ENCODE measurements at places on chromosomes 12 and 14. TPM values are rescaled to one million over a fixed set of nuclear protein-coding genes. Genes with fewer than 3 reads are reported as not detected.

Gene RASSF3
- total RNA-seq = 28.2 TPM

GRCh38 chr12:3313066-3313465 lies 177.9 kb upstream of the PRMT8 start:
- no peak for DNase-seq

Gene TAS2R8
- not detected for total RNA-seq

DNA sequence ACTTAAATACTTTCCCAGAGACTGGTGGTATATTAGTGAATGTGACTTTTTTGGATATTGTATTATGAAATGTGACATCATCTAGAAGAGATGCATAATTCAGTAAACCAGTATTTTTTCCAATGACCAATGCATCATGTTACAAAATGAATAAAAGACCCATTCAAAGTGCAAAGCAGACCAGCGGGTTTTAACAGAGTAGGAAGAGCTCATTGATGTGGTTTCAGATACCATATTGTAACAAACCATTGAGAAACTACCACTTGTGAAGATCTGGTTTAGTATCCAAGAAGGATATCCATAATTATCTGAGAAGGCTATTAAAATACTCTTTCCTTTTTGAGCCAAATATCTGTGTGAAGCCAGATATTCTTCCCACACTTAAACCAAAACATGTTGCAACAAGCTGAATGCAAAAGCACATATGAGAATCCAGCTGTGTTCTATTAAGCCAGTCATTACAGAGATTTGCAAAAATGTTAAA lies 47.7 kb downstream of the MVK start:
- no peak for DNase-seq

Gene CCDC196
- total RNA-seq = not detected

Gene MYG1
- 66.1 TPM for total RNA-seq

Gene ACSS3
- total RNA-seq = 3.6 TPM

- DNase-seq = no peak
Measured at GRCh38 chr14:34013721-34014060, 62.8 kb upstream of the EGLN3 start.

GRCh38 chr12:6340032-6340638 lies 1.7 kb downstream of the TNFRSF1A start:
- DNase-seq = no peak

- DNase-seq = no peak
Measured at GRCh38 chr12:48894271-48894670, 28.6 kb upstream of the RND1 start.

DNA sequence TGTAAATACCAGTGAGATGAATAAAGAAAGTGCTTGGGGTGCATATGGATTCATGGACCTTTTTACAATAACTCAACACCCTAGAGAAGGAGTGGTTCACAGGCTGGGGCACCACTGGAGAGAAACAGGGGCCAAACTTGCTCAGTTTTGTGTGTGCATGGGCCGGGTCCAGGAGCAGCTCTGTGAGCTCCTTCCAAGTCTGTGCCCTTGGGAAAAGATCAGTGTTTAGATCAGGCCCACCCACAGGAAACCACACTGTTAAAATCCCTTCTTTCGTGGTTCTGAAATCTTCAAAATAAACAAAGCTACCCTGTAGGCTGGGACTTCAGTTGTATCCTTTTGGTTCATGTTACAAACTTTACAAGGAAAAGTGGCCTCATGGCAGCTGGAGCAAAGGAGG lies 156.1 kb upstream of the TMEM260 start:
- DNase-seq = no peak

DNA sequence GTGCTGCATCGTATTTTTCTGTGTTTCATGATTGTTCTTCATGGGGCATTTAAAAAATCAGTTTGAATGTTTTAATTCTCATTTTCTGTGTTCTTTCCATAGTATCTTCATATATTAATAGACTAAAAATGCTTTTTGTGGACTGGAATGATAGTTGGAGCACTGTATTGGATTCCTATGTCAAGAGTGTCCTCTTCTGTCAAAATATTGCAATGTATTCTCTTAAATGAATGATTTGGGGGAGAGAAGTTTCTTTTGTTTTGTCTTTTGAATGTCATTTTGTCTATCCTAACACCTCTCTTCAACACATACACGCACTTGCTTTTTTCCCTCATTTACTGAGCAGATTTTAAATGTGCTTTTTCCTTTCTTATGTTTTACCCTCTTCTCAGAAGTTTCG lies 4.7 kb upstream of the EIF2S3B start:
- no peak for DNase-seq

DNA sequence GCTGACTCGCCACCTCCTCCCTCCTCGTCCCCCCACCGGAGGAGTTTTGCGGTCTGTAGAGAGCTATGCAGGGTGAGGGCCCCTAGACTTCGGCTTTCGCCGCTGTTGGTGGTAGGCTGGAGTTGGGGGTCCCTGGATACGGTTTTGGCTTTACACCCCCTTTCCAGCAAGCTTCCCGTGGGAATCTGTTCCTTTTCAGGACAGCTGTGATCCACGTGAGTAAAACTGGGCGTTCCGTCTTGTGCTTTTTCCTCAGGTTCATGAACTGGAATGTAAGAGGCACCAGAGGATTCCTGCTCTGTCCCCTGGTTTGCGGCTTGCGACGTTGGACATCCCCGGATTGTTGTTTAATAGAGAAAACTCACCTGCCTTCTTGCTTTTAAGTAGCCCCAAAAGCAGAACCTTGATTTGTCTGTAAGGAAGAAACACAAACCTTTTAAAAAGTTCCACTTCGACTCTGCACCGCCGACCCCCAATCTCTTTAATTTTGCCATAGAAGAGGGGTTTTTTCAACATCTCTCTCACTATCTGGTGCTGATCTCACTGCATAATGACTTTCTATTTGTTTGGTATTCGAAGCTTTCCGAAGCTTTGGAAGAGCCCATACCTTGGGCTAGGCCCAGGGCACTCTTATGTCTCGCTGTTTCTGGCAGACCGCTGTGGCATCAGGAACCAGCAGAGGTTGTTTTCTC lies 490 bp downstream of the PRORP start:
- no peak for DNase-seq

Gene BCL11B
- 2.6 TPM for total RNA-seq

GRCh38 chr12:104357421-104357952 lies 53.9 kb downstream of the EID3 start:
- DNase-seq = no peak

- peak; percentile 89 for DNase-seq
Measured at GRCh38 chr12:57726151-57726883, 12.2 kb downstream of the AGAP2 start.

GRCh38 chr14:89841851-89842250 lies 112.7 kb downstream of the EFCAB11 start:
- DNase-seq = no peak

Measured in glutamatergic neuron (in vitro differentiated cells).